Right renal cortex interstitium (tissue), 3 donors: ENCODE measurements at places on chromosomes 5 and 9. TPM values are rescaled to one million over a fixed set of nuclear protein-coding genes. Genes with fewer than 3 reads are reported as not detected.

- DNase-seq = peak; percentile 76
Measured at GRCh38 chr9:115250621-115251032, 132.7 kb upstream of the TNC start.

GRCh38 chr9:5870691-5871090, 20.0 kb upstream of the MLANA start:
- DNase-seq = no peak

DNA sequence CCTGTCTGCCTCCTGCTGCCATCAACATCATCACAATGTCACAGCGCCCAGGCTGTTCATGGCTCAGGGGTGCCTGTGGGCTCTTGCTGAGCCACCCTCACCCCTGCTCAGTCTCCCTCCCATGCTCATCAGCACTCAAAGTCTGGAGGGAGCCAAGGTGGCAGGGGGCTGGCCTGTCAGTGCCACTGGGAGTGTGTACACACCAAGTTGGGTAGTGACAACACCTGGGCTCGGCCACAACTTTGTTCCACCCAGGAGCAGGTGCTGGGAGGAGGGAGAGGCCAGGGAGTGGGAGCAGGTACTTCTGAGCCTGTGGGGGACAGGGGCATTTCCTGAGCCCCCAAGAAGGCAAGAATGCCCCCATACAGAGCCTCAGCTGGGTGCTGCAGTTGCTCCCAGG, 77.5 kb upstream of the C6 start:
- DNase-seq = no peak

DNA sequence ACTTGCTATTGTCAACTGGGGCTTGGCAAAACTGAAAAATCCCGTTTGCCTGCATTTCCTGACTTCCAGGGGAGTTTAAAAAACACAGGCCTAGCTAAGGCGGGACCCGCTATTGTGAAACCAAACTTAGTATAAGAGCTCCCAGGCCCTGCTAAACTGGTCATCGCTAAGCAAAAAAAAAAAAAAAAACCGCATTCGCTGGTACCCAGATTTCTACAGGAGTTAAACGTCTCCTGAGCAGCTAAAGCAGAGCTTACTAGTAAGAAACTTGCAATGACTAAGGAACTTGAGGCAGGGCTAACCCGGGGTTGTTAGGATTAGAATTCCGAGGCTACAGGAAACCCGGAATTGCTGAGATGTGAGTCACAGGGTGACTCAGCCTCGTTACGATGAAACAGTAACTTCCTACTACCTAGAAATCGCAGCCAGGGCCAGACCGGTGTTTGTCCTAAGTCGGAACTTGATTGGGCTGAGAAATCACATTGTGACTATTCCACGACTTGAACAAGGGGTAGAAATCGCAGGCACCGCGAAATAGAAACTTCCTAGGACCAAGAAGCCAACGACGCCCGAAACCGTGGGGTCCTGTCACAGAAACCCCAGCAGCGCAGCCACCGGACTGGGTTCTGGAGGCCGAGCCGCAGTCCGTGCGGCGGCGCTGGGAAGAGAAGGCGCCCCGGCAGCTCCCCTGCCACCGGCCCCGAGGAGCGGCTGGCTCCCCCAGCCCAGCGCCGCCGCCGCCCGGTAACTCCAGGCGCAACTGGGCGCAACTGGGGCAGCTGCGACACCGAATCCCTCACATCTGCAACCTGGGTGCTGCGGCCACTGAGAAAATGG, 89.4 kb downstream of the ANXA2R start:
- peak; percentile 53 for DNase-seq

DNA sequence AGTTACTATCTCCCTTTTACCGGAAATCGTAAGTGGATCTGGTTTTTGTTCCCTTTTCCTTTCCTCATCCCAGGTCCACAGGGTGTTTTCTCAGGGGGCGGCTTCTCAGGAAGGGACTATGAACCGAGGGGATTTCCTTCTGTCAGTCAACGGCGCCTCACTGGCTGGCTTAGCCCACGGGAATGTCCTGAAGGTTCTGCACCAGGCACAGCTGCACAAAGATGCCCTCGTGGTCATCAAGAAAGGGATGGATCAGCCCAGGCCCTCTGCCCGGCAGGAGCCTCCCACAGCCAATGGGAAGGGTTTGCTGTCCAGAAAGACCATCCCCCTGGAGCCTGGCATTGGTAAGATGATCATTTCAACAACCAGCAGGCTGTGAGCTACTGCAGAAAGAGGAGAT, 75.8 kb downstream of the GOLPH3 start:
- no peak for DNase-seq

- DNase-seq = no peak
Measured at GRCh38 chr9:112354081-112354743, 20.8 kb upstream of the PTBP3 start.

DNA sequence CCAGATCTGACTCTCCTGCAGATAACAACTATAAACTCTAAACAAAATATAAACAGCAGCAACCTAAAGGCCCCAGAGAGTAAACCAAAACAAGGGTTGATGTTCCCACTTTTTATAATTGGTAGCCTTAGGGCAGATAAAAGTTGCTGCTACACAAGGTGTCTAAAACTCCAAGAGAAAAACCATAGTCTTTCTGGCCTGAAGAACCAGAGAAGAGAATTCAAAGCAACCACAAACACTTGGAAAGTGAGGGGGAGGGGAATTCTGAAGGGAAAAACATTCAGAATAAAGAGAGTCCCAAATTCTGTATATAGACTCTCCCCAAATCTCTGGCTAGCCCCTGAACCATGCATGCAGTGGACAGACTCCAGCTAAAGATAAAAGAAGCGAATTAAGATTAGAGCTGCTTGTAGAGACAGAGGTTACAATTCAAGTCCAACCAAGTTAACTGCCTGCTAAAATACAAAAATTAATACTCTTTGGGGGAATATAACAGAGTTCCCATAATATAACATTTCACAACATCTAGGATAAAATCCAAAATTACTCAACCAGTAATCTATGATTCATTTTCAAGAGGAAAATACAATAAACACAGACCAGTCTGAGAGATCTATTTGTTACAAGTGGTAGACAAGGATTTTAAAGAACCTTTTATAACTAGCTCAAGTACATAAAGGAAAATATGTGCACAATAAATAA, 37.5 kb upstream of the RGMB start:
- DNase-seq = no peak

DNA sequence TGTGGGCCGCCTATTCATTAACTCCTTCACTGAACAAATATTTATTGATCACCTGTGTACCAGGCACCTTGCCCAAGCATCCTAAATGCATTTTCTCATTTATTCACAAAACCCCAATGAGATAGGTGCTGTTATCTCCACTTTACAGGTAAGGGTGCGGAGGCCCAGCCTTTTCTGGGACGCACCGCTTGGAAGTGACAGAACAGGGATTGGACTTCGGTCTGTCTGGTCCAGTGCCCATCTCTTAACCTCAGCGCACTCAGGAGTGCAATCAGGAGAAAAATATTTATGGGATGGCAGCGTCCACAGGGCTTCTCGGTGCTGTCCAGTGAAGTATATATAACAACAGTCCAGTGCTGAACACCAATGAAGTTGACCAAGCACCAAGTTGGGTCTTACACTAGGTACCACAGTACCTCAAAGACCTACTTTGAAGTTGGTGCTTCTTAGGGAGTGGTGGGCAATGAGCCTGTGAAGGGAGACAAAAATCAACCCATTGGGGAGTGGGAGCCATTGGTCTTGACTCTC, 18.9 kb upstream of the GARNL3 start:
- no peak for DNase-seq

DNA sequence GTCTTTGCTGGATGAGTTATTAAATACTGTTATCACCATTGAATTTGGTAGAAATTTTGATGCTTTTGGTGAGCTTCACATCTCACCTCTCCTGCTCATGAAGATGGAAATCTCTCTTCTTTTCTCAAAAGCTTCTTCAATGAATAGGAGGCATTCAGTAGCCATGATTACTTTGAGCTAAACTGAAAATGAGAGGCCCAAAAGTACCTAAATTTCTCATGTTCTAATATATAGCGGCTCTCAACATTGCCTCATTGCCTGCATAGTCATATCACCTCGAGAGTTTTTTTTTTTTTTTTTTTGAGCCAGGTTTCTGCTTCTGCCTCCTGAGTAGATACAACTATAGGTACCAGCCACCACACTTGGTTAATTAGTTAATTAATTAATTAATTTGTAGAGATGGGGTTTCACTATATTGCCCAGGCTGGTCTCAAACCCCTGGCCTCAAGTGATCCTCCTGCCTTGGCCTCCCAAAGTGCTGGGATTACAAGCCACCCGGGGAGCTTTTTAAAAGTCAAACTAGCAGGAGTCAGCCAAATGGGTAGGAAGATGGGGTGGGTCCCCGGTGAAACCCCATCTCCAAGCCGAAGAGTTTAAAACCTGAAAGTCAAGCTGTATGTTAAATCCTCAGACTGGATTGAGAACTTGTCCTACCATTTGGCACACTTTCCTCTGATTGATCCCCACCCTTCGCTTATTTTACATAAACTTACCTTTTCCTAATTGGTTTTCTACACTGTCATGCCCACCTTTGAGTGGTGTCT, 169.0 kb downstream of the DOCK2 start:
- DNase-seq = no peak

- DNase-seq = no peak
Measured at GRCh38 chr5:26757941-26758340, 280.4 kb downstream of the CDH9 start.

DNA sequence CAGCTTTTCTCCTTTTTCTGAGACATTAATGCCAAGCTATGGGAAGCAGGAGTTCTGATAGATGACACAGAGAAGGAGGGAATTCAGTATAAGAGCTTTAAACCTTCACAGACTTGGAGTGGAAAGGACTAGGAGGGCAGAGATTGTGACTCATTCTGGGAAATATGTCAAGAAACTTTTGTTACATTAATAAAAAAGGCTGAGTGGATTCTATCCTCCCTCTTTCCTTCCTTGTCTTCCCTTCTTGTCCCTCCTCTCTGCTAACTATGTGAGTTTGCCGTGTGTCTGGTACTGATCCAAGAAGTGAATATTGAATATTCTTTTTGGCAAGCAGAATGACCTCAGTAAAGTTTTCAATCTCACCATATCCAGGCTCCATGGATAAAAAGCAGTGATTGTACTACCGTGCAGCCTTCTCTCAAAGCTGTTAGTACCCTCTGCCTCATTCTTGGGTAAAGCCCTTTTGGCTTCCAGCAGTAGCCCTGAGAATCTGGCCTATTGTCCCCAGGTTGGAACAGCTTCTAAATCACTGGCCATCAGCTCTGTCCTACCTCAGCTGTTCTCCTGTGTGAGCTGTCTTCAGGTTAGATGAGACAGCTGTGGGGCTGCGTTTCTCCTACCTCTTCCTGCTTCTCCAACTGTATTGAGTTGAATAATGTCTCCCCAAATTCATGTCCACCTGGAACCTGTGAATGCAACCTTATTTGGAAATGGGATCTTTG, 73.9 kb downstream of the ATG10 start:
- DNase-seq = no peak

DNA sequence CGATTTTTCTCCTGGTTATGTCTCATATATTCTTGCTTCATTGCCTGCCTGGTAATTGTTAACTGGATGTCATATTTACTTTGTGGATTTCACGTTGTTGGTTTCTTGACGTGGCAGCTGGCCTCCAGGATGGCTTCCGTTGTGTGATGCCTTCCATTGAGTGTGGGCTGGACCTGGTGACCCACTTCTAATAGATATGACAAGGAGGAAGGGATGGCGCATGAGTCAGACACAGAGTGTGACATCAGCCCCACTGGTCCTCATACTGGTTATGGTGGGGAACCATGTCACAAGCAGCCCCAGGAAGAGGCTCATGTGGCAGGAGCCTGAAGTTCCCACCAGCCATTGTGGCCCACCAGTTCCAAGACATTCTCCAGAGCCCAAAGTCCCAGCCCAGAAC, 6.4 kb upstream of the PAEP start:
- DNase-seq = no peak

GRCh38 chr9:125942125-125942524, 195.0 kb downstream of the PBX3 start:
- DNase-seq = no peak

DNA sequence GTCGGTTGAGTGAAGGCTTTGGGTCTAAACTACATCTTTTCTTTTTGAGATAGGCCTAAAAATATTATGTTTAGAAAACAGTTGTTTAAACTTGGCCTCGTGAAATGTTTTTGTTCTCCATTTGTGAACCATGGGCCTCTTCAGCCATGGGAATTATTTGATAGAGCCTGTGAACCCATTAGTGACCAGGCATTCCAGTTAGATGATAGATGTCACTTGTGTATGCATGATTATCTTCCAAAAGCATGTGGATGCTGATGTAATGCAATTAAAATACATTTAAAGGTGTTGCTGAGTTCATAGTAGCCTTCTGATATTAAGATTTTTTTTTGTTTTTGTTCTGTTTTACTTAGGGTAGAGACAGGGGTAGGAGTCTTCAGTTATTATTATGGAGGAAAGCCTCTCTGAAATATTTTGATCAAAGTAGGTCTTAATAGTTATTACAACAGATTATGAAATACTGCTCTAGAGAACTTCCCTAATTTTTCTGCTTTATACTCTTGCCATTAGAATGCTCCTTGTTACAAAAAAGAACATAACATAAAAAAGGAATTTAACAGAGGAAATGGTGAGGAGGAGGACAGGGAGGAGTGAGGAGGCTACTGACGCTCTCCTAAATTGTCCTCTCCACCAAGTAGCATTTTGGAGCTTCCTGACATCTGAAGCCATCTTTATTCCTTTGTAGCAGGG, 32.9 kb downstream of the CPEB4 start:
- no peak for DNase-seq

PRDM9 gene
- not detected for polyA plus RNA-seq

FAM78A gene
- 2.3 TPM for polyA plus RNA-seq

ZNF483 gene
- polyA plus RNA-seq = 2.7 TPM

CDH6 gene
- 63.4 TPM for polyA plus RNA-seq

CBY3 gene
- polyA plus RNA-seq = 0.28 TPM

SPOCK1 gene
- 8.2 TPM for polyA plus RNA-seq

CDH18 gene
- polyA plus RNA-seq = 1.1 TPM
